ENCODE measurements at places on chromosomes 6 and 20. TPM values are rescaled to one million over a fixed set of nuclear protein-coding genes. Genes with fewer than 3 reads are reported as not detected.

GRCh38 chr20:45246109-45246508 lies 8.3 kb downstream of the SLPI start:
- DNase-seq = no peak

The BPIFB2 gene
- total RNA-seq = not detected

The OXT gene
- total RNA-seq = not detected

The ADGRF1 gene
- not detected for total RNA-seq

Data from dermis blood vessel endothelial cell (primary cell).